Activated CD8-positive, alpha-beta memory T cell treated with anti-CD3 and anti-CD28 coated beads, Interleukin-2, amount 50 U/mL, for 4 hours (primary cell): ENCODE measurements at places on chromosomes 1 and 21.

DNA sequence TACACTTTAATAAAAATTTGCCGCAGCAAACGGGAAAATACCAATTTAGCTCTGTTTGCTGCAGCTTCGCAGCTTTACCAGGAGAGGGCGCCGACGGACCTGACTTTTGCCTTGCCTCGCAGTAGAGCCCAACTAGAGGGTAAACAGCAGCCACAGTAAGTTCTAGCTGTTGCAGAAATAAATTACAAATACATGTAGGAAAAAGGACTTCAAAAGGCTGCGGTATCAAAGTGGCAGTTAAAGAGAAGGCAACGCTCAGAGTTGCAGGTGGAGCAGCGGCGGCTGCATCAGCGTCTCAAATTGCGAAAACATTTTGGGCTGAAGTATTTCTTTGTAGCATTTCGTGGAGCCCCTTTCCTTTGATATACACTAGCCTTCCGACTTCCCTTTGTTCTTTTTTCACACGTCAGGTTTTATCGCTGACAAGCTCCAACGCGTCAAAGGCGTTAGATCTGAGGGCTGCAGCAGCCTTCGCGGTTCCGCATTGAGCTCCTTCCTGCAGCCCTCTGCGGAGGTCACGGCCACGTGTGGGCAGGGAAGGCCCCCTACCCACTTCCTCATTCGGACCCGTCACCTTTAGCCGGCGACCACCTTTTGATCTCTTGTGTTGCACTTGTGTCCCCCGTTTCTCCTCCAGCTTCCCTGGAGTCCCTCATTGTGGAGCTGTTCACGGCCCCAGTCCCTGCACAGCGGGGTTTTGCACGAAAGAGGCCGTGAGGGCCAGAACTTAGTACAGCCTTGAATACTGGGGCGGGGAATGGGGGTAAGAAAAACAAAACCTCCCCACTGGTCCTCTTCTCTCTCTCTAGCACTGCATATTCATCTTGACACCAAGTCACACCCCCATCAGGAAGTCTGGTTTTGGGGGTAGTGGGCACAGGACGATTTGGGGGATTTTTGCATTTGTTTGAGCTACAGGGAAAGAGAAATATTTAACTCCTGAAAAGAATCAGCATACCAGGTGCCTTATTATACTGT lies 72.8 kb downstream of the S1PR1 start:
- peak; percentile 68 for DNase-seq

DNA sequence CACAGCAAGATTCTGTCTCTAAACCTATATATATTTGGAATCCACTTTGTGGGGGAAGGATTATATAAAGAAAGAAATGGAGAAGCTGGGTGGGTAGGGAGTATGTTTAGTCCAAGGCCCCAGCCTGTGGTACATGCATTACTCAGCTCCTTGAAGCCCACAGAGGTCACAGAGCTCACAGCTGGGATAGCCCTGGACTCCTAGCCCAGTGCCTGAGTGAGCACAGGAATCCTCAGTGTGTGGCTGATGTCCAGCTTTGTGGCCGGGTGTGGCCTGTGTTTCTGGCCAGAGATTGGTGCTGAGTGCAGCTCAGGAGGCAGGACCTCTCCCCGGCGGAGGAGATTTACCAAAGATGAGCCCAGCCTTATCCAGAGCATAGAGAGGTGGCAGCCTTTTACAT lies 7.6 kb downstream of the CAPN9 start:
- DNase-seq, result no peak

DNA sequence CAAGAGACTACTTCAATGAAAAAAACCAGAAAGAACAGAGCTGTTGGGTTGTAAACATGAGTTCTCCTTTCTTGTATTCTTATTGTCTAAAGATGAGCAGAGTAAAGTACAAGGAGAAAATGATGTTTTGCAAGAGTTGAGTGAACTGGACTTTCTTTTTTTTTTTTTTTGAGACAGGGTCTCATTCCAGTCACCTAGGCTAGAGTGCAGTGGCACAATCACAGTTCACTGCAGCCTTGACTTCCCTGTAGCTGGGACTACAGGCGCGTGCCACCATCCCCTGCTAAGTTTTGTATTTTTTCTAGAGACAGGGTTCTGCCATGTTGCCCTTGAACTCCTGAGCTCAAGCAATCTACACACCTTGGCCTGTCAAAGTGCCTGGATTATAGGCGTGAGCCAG lies 7.1 kb upstream of the IVNS1ABP start:
- DNase-seq, result no peak

DNA sequence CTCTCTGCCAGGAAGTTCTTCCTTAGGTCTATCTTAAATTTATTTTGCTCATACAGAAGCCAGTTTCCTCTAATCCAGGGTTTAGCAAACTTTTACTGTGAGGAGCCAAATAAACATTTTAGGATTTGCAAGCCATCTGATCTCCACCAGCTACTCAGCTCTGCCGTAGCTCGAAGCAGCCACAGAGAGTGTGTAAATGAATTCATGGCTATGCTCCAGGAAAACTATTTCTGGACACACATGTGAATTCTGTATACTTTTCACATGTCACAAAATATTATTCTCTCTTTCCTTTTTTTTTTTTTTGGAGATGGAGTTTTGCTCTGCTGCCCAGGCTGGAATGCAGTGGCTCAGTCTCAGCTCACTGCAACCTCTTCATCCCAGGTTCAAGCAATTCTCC lies 13.4 kb upstream of the AGTRAP start:
- DNase-seq, result no peak

DNA sequence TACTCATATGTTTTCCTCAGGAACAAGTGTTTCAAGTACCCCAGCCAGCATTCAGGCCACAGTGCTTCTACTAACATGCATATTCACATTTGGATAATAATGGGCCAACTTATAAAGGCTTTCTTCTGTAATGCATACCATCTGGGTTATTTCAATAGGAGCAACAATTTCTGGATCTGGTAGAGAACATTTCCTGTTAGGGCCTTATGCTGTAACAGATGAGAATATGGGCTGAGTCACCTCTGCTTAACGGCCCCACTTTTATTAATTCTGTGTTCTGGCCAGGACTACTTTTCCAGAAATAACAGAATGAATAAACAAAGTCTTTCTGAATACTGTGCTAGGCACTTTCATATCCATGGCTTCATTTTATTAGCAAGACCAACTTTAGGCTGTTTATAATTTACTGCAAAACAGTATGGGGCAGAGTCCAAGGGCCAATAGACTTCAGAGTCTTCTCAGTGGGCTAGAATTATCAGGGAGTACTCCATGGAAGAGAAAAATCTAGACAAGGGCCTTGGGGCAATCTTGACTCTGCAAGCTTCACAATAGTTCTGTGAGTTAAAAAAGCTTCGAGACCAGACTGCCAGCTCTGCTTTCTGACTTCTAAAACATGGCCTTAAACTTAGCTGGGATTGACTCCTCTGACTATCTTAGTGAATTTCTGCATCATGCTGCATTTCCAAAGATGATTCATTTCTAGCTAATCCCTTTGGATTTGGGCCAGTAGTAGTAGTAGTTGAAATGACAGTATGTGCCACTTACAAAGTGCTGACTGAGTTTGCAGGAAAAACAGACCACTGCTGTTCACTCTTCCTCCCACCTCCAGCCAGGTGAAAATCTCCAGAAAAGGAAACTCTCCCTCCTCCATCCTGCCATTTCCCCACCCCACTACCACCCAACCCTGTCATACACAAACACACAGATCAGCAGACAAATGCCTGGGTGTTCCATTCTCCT lies 8.2 kb upstream of the SSX2IP start:
- no peak for DNase-seq

DNA sequence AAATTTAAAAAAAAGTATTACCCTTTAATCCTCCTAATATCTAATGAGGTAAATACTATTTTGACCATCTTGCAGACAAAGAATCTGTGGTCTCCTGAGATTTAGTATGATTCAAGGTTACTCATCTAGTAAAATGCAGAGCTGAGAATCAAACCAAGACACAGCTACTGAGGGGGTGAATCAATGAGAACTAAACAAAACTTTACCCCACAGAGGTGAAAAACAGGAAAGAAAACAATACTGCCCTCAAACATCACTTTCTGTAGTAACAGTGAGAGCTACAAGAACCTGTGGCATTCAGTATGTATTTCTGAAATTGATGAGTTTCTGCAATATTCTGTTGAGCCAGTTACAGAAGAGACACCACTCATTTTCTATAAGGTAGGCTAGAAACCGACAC lies 85.1 kb downstream of the JAK1 start:
- no peak for DNase-seq

- no peak for DNase-seq
These were observed 15.4 kb downstream of the MSH4 start for GRCh38 chr1:75812065-75812464.

GRCh38 chr21:17512253-17513213 lies at the start of gene CXADR:
Gene CXADR, plus strand, starts transcription at chr21:17513043. Its CDS starts 87 bp downstream, at chr21:17513130.
- peak; percentile 84 for DNase-seq

DNA sequence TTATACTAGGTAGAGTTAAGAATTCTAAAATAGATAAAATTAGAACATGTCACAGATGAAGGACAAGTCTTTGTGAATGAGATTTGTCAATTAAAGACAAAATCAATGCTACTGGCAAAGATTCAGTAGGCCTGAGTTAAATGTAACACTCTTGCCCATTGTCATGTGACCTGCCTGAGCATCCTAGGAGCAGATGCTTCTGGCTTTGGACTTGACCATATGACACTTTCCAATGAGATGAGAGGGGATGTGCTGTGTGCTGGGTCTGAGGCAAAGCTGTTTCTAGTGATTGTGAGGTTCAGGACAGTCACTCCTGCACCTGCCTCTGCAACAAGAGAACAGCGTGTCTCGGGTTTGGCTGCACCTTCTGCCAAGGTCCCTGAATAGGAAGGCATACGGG lies 144.9 kb downstream of the HIVEP3 start:
- DNase-seq, result no peak

DNA sequence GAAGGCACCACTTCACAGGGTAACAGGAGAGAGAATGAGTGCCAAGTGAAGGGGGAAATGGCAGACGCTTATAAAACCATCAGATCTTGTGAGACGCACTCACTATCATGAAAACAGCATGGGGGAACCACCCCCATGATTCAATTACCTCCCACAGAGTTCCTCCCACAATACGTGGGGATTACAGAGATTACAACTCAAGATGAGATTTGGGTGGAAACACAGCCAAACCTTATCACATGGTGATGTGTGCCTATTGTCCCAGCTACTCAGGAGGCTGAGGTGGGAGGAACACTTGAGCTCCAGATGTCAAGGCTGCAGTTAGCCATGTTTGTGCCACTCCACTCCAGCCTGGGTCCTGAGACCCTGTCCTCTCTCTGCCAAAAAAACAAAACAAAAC lies 56.0 kb upstream of the DSCAM start:
- DNase-seq, result no peak

DNA sequence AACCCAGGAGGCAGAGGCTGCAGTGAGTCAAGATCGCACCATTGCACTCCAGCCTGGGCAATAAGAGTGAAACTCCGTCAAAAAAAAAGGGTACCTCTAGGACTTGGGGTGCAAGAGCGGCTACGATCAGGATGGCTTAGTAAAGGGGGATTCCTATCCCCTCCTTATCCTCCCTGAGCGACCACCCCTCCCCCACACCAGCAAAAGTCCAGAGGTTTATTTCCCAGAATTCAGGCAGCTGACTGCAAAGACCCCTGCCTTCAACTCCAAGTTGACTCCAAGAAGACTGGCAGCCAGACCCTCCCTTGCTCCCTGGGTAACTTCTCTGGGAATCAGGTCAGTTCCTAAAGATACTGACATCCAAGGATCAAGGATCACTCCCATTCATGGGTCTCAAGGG lies 12.4 kb upstream of the PRDM16 start:
- no peak for DNase-seq

DNA sequence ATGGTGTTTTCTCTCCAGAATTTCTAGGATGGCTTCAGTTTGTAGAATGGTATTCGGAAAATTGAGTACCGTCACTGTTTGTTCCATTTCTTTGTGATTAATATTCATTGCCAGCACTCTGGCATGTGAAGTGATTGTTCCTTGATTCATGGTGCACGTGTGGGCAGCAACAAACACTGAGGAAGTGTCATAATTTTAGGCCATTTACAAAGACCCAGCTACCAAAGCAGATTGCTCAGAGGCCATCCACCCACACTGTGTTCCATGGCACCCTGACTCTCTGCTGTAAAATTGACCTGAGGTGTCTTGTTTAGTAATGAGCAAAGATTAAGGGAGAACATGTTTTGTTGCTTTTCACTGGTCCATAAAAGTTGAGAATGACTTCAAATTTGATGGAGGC lies 250.9 kb upstream of the FMN2 start:
- no peak for DNase-seq

DNA sequence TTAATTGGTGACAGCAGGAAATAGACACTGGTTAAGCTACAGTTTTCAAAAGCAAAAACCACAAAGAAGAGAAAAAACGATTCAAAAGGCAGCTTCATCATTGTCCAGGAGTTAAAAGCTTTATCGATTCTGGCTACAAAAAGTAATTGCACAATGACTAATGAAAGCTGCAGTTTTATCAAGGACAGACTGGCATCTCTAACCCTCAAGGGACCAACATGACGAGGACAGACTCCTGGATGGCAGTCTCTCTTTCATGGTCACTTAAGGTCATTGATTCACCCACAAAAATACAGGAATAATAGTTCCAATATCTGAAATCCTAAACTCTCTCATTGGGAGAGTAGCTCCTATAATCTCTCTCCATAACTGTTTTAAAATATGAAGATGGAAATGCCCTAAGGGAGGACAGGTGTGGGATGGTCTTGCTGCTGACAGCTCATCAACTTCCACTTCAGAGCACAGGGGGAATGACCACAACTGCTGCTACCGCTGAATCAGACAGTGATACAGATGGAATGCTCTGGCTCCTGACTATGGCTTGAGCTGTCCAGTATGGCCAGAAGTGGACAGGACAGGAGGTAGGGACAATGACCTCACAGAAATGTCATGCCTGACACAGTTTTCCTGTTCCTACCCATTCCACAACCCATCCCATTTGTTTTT lies 17.4 kb upstream of the CPLANE2 start:
- DNase-seq, result no peak

GRCh38 chr1:69483246-69483645 lies 84.5 kb upstream of the LRRC7 start:
- no peak for DNase-seq

- DNase-seq, result no peak
These were observed 51.6 kb upstream of the HAO2 start for GRCh38 chr1:119316870-119317416.

- no peak for DNase-seq
These were observed 200.1 kb downstream of the ZC3H11B start for GRCh38 chr1:219412772-219413171.

DNA sequence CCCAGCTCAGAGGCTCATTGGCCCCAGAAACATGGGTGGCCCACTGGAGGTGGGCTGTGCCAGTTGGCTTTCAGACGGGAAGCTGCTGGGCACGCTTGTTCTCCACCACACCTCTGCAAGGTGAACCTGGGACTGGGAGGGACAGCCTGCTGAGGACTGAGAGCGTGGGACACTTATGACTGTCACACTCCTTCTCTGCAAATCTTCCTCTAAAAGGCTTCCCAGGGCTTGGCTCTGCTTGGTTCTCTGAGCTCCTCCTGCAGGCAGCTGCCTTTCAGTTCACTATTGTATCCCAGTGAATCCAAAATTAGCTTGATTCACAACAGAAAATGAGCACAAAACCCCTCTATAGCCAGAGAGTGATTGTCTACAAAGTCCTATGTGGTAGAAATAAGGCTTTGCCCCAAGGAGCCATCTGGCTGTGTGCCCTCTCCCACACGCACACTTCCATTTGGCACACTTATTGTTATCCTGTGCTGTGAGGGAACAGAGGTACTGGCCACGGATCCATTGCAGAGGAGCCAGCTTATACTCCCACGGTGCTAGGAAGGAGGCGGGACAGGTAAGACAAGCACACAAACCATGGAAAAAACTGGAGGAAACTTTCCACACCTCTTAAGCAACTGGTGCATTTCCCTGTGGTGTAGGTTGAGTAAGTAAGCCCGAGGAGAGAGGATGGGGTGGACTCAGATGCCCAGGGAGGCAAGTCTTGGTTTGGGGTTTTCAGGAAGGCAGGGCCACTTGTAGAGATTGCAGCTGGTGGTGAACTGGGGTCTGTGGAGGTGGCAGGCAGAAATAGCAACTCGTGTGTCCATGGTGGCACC lies 18.9 kb upstream of the BTG2 start:
- DNase-seq, result no peak
